ENCODE measurements at places on chromosomes 11 and 22. TPM values are rescaled to one million over a fixed set of nuclear protein-coding genes. Genes with fewer than 3 reads are reported as not detected.

CEP57 gene
- 26.0 TPM for total RNA-seq

GRCh38 chr22:32203181-32204039 lies 1.5 kb downstream of the RFPL2 start:
- no peak for DNase-seq

KRTAP5-9 gene
- not detected for total RNA-seq

FOLR1 gene
- total RNA-seq = 6.2 TPM

KRTAP5-8 gene
- not detected for total RNA-seq

DNA sequence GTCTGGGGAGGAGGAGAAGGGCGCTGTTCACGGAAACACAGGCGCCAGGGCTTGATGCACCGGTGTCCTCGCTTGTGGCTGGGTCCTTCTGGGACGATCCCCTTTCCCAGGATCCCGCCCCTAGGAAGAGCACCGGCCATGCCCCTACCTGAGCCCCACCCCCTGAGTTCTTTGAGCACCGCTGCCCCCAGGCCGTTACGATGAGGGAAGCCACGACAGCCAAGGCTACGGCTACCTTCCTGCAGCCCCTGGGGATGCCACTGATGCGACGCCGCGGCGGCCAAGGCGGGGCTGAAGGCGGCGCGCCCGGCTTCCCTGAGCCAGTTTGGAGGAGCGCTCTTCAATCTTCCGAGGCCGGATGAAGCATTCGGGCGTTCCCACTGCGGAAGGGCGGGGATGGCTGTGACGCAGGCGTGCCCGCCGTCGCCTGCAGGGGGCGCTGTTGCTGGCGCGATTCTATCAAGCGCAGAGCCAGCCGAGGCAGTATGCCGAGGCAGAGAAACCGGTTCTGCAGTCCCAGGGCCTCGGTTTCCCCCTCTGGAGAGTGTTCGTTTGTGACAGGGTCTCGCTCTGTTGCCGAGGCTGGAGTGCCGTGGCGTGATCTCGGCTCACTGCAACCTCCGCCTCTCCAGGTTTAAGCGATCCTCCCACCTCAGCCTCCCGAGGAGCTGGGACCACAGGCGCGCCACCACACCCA lies 9.7 kb upstream of the NEFH start:
- peak; percentile 81 for DNase-seq

SERHL2 gene
- not detected for total RNA-seq

GRAMD1B gene
- 92.4 TPM for total RNA-seq

- no peak for DNase-seq
Observed at GRCh38 chr11:56748597-56748996, at the start of gene OR9G4. Gene OR9G4, minus strand, starts transcription at chr11:56748697. Its CDS starts 4,931 bp downstream, at chr11:56743766.

- no peak for DNase-seq
Observed at GRCh38 chr11:117442049-117442868, 114.6 kb downstream of the CEP164 start.

GRCh38 chr11:68211546-68211945 lies 1.6 kb downstream of the KMT5B start:
- DNase-seq = peak; percentile 68

DNA sequence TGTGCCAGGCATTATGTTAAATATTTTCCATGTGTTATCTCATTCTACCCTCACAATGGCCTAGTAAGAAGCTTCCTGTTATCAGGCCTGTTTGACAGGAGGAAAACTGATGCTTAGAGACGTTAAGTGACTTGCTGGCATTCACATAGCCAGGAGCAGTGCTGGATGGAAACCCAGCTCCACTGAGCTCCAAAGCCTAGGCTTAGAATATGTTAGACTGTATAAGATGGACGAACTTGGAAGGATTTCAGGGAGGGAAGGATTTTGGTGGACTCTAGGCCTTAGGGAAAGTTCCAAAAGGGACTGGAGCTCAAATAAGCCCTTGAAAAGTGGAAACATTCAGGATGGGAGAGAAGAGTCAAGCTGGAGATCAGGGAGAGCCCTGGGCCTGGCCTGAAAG lies 2.1 kb downstream of the CD44 start:
- no peak for DNase-seq

DNA sequence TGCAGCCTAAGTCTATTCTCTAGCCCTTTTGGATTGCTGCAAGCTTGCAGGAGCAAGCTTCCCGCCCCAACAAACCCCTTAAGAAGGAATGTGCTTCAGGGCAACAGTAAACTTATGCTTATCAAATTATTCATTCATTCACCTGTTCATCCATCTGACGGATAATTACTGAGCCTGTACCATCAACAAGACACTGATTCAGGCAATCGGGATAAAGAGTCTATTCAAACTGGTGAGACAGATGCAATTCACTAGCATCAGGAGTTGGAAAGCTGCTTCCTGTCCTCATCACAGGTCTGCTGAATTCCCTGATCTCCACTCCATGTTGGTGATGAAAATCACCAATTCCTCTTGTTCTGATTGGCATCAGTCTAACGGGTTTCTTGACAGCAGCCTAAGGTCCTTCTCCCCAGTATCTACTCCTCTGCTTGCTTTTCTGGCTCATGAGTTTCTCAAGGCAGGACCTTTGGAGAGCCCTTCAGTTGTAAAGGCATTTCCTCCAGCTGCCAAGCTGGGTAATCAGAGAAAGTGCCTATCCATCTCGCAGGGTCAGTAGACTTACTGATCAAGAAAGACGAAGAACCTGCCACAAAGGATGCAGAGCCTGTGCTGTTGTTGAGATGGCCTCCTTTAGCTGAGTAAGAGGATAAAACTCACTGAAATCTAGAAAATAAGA lies 429.0 kb upstream of the SYN3 start:
- no peak for DNase-seq

DNA sequence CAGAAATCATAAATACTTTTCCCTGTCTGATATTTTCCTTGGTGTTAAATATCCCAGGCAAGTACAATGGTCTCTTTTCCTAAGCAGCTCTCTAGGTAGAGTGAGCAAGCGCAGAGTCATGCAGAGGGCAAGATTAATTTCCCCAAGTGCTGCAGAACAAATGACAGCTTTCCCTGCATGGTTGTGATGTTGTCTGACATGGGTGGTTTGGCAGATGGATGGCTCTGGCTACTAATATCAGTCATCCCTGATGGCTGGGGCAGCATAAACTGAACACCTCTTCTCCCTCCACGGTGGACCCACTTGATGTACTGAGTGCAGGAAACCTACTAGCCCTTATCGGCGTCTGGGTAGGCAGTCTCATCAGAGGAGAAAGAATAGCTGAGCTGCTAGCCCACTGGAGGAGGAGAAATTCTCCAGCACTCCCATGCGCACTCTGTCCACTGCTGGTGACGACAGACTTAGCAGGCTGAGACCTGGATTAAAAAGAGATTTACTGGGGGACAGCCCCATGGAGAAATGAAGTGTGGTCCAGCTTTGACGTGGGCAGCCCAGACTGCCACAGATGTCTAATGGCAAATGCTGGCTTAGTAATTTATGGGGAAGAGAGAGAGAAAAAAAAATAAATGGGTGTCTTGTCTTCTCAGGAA lies 202.9 kb downstream of the DBX1 start:
- no peak for DNase-seq

DNA sequence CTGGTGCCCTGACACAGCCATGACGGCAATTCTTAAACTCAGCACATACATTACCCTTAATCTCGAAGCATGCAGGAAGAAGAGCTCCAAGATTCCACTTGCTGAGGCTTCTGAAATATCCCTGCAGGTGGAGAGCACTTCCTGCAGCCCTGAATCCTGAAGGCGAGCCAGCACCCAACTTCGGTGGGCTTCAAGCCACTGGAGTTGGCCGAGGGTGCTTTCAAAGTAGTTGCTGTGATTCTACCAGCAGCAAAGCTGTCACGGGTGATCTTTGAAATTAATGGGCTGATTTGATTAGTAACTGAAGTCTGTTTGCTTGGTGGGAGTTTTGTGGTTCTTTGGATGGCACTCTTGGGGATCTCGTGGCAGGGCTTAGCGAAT lies 9.0 kb upstream of the FTH1 start:
- no peak for DNase-seq

TNKS1BP1 gene
- 129 TPM for total RNA-seq

DNA sequence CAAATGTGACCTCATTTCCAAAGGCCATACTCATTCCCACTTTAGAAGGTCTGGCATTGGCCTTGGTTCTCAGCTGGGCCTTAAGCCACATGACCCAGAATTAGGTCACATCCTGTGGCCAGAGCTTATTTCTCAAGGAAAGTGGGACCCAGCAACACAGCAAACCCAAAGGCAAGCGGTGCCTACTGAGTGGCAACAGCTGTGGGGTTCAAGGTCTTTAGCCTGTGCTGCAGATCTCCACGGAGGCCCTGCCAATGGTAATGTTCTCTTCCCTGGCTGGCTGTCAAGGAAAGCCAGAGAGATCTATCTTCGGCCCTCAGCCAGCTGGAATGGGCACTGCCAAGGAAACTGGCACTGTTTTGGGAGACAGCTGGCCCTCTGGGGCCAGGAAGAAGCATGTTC lies 41.5 kb upstream of the TP53I11 start:
- DNase-seq = no peak

- DNase-seq = no peak
Observed at GRCh38 chr22:46913351-46913750, 150.9 kb downstream of the TBC1D22A start.

GRCh38 chr11:34870548-34871196 lies 45.5 kb downstream of the APIP start:
- DNase-seq = no peak
